ENCODE measurements at places on chromosomes 1 and 21. TPM values are rescaled to one million over a fixed set of nuclear protein-coding genes. Genes with fewer than 3 reads are reported as not detected.

Gene FCRLB
- total RNA-seq, result 0.59 TPM

Gene BTBD19
- 9.7 TPM for total RNA-seq

Gene CLIC6
- total RNA-seq, result 0.11 TPM

Gene CR1
- total RNA-seq, result 0.14 TPM

Gene LCE3E
- not detected for total RNA-seq

Gene TBX15
- total RNA-seq, result not detected

Gene TAF5L
- total RNA-seq, result 26.9 TPM

Gene ATAD3C
- total RNA-seq, result 0.16 TPM

Gene FBXO2
- total RNA-seq, result 0.59 TPM

Gene WNT9A
- total RNA-seq, result 0.25 TPM
